Esophagus mucosa (tissue), 1 donor: ENCODE measurements at places on chromosomes 6 and 20.

DNA sequence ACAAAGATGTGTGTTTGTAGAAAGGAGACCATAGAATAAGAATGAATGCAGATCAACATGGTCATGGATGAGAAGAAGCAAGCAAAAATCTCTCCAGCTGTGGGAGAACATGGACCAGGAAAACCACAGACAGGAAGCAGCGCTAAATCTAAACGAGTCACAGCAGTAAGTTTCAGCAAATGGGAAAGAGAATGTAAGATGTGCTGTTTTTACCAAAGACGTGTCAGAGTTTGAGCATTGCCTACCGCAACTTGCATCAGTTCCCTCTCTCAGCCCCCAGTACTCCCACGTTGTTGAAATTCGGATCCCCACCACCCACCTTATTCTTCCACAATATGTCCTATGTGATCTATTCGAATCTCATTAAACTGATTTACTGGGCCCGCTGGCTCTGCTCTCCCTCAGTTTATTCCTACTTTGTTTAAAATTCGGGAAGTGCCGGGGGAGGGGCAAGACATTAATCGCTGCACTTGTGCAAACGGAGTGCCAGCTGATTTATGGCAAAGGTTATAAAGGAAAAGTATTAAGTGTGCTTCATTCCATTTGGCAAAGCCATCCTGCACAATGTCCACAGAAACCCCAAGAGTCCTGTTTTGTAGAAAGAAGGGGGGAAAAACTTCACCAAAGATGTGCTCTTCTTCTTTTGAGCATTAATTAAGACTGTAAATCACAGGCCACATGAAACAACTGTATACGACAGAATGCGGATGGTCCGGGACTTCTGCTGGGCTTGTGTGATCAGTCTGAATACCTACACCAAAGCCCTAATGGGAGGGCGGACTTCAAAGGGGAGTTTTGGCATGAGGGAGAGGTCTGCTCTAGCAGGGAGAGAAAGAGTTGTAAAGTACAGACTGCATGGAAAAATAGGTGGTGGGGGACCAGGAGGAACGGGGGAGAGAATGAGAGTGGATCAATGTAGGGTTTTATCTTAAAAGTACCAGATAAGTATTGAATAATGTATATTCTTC is 59.1 kb upstream of the PRDM1 start:
- ATAC-seq = no peak

DNA sequence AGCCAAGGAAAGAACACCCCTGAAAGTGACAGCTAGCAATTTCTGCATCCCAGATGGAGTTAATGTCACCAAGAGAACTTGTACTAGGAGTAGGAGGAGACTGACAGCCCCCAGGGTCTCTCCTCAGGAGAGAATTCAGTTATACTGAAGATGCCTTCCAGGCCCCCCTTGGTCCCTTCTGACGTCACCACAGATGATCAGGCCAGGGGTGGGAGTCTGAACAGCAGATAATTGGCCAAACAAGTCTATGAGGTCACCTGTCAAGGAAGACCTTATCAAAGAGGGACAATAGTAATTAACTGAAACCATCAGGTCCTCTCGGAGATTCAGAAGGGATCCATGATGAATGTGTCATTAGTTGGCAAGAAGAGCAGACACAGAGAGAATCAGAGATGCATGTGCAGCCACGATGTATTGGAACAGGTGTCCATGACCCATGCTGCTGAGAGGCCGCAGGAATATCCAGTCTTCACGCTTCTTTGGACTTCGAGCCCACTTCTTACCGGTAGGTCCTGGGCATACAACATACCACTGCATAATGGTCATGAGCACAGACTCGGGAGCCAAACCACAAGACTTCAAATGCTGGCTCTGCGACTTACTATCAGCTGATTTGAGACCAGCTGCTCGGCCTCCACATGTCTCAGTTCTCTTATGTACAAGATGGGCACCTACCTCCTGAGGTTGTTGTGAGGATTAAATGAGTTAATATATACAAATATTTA is 10.2 kb downstream of the TRIM10 start:
- ATAC-seq = no peak

GRCh38 chr6:165551828-165552227 is 111.2 kb downstream of the PDE10A start:
- no peak for ATAC-seq

GRCh38 chr20:63574829-63575743 is 1.0 kb upstream of the HELZ2 start:
- ATAC-seq = no peak

DNA sequence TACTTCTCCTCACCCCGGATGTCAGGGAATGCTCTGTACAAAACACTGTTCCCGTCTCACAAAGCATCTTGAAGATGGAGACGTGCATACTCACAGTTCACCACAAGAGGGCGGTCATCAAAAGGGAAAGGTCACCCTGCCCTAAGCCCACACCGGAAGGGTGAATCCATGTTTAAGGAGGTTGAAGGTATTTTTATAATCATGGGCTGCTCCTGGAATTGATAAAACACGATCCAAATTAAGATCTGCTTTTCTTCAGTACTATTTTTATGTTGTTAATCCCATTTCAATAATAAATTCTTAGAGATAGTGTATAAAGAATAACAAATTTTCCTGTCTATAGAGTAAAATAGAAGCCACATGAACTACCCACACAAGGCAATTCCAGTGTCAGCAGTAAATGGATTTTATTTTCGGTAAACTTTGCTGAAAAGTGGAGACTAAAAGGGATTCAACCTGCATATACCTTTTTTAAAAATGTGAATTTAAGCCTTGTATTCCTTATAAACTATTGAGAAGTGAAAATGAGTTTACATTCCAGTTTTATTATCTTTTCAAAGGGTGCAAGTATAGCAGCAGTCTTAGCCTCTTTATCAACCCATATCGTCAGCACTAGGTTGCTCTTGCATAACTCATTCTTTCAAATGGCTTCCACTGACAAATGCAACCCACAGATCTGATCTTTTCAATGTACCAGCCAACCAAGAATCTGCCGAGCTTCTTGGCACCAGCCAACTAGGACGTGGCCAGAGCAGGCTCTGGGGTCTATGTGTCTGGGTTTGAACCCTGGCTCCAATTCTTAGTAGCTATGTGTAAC is 79.7 kb upstream of the MBOAT1 start:
- peak; percentile 93 for ATAC-seq

- ATAC-seq = no peak
Measured at GRCh38 chr6:148524976-148525375, 182.3 kb downstream of the SASH1 start.

- ATAC-seq = no peak
Measured at GRCh38 chr6:30830438-30830837, 53.9 kb upstream of the DDR1 start.

DNA sequence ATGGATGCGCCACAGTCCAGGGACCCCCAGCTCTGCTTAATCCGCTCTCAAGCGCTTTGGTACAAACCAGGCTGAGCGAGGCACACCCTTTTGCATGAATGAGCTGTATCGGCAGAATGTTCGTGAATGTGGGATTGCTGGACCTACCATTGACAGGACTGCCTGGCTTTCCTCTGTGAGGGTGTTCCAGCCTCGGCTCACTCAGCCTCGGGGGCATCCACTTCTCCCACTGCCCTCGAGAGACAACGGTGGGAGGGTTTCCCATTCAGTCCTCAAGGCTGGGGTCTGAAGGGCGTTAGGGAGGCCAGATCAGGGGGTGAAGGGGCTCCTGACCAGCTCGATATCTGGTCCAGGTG is 17.4 kb downstream of the MDFI start:
- ATAC-seq = no peak

DNA sequence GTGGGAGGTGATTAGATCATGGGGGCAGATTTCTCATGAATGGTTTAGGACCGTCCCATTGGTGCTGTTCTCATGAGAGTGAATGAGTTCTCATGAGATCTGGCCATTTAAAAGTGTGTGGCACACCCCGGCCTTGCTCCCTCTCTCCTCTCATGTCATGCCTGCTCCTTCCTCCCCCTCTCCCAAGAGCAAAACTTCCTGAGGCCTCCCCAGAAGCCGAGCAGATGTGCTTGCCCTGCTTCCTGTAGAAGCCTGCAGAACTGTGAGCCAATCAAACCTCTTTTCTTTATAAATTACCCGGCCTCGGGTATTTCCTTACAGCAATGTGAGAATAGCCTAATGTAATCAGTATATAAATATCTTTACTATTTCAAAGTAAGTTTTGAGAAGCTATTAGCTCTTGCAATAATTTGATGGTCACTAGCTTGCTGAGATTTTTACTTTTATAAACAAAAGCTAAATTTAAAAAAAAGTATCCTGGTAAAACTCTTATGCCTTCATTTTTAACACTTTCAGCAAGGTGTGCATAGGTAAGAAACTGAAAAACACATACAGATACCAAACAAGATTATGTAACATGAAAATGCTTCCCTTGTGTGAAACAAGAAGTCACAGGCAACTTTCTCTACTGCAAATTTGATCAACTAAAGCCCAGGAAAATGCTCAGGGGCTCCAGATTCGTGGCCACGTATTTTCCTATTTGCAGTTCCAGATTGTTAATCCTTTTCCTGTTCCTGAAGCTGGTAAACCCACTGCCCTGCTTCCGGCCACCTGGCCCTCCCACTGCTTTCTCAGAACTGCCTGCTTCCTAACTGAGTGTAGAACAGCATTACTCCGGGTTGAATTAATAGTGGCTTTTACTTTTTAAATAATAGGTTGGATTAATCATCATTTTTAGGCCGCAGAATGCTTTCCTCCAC is 395.1 kb upstream of the CNR1 start:
- no peak for ATAC-seq

GRCh38 chr6:12911427-12911826 is 194.9 kb downstream of the PHACTR1 start:
- no peak for ATAC-seq

DNA sequence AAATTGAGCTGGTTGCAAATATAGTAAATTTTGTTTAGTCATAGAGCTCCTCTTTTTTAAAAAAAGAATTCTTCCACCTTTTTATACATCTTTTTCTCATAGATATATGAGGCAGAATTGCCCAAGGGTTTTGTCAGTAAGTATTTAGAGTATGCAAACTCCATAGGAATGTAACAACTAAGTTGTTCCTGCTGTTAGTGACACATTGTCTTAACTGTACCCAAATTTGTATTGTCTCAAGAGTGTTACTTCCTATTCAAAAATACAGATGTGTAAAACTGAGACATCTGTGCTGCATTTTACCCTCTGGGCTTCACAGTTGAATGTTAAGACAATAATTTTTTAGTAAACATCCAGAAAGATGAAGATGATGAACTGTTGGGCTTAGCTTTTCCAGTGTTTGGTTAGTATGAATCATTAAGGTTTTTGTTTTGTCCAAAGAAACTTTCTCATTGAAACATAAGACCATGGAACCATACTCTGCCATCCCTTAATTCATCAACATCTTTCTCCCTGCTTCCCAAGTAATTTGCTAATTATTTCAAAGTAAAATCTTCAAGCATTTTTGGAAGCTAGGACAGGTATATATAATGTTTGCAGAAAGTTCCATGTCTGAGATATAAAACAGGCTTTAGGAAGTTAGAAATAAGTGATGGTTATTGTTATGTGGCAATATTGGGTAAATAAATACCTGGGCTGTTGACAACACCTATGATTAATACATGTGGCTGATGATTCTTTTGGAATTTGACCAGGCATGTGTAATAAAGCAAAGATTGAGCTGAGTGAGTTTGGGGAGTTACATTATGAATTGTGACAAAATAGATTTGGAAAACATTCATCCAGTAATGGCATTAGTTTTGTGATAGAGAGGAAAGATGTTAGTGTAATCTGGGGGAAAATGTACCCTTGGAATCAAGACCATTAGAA is 11.2 kb downstream of the OGFRL1 start:
- ATAC-seq = peak; percentile 47

GRCh38 chr20:10402938-10403608 is 30.9 kb downstream of the MKKS start:
- ATAC-seq = no peak

DNA sequence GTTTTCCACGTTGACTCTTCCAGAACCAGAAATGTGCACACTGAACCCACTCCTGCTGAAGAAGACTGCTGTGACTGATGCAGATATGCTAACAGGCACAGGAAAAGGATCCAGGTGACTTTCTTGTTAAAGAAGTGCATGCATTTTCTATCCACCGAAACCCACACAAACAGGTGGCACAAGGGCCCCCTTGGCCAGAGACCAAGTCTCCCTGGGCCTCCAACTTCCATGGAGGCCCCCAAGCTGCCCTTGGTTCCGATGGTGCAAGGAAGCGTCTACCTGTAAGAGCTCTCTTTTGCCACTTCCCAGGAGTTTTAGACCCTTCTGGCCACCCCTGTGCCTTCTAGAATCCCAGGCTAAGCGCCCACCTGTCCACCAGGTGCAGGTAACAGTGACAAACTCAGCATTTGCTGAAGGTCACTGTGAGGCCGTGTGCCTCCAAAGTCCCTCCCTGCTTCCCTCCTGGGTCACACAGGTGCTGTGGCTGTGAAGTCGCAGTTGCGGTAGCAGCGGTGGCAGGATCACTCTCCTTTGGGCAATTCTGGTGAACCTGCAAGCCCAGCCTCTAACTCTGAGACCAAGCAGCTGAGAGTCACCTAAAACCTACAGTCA is 134.8 kb downstream of the PXDC1 start:
- no peak for ATAC-seq

GRCh38 chr6:39140556-39141167 is 25.7 kb upstream of the SAYSD1 start:
- ATAC-seq = peak; percentile 58

DNA sequence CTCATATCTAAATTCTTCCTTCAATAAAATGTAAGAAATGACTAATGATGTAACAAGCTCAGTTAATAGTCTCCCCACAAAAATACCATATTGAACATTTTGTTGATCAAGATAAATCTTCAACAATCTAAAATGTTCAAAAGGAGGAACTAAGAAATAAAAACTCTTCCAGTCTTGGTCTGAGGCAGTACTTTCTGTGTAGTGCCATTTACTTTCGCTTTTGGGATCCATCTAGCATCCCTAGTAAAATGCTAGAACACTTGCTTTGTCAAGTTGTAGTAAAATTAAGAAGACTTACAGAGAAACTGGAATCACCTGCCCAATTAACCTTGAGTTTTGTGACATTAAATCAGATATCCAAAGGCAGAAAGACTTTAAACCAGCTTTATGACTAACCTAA is 246.4 kb downstream of the KHDRBS2 start:
- ATAC-seq = no peak

DNA sequence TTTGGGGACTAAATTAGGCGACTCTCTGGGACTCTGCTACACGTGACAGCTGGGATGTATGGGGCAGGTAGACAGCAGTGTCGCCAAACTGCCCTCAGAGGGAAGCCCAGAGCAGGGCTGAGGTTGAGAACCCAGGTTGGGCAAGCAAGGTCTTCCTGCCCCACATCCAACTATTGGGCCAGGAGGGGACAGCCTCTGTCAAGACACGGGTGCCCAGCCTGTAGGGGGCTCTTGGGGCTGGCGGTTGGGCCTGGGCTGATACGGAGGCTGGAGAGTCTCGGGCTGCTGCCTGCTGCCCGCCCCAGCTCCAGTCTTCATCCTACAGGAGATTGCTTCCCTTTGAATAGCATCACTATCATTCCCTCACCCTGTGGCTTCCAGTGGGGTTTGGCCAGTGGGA is 33.3 kb downstream of the CPNE5 start:
- no peak for ATAC-seq

GRCh38 chr6:104599821-104600638 is 259.7 kb downstream of the HACE1 start:
- no peak for ATAC-seq

DNA sequence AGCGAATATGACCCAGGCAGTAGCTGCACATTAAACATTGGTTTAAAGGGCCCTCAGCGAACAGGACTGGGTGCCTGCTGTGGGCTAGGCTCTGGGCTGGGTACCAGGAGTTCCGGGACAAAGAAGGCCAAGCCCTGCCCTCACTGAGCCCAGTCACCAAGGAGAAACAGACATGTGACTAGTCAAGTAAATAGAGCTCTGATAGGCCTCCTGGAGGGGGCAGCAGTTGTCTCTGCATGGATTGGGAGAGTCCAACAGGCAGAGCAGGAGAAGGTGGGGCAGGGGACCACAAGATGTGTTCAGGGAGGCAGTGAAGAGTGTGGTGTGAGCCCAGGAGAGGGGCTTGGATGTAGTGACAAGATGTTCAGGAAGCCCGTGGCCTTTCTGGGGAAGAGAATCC is 3.1 kb downstream of the HM13 start:
- peak; percentile 72 for ATAC-seq
